ENCODE measurements at places on chromosomes 3 and 15. TPM values are rescaled to one million over a fixed set of nuclear protein-coding genes. Genes with fewer than 3 reads are reported as not detected.

The ARIH1 gene
- total RNA-seq, result 182 TPM

The CSTA gene
- 2.0 TPM for total RNA-seq

The LSMEM2 gene
- 25.7 TPM for total RNA-seq

The GHSR gene
- total RNA-seq, result not detected

The GPR15 gene
- total RNA-seq, result not detected

The XCR1 gene
- not detected for total RNA-seq

The GRIP2 gene
- 67.8 TPM for total RNA-seq

The STOML1 gene
- total RNA-seq, result 32.1 TPM

The LSAMP gene
- total RNA-seq, result 0.48 TPM

The SPTBN5 gene
- total RNA-seq, result 2.4 TPM

The CADM2 gene
- total RNA-seq, result 0.65 TPM

The CHRNA3 gene
- total RNA-seq, result 0.65 TPM

The EEF1AKMT4 gene
- total RNA-seq, result 1.5 TPM

The DUOXA1 gene
- 0.73 TPM for total RNA-seq

The DZIP1L gene
- 7.2 TPM for total RNA-seq

The ABHD17C gene
- total RNA-seq, result 8.5 TPM

The CPEB1 gene
- 3.1 TPM for total RNA-seq

The MANF gene
- total RNA-seq, result 77.6 TPM

The CCR8 gene
- total RNA-seq, result not detected

The NMNAT3 gene
- total RNA-seq, result 9.7 TPM

The HTR3E gene
- total RNA-seq, result not detected

The TEX9 gene
- total RNA-seq, result 2.0 TPM

The CHRD gene
- total RNA-seq, result 7.0 TPM

The GOLGA6A gene
- not detected for total RNA-seq

The SLC27A2 gene
- not detected for total RNA-seq

The TMCO5A gene
- not detected for total RNA-seq

The ARPIN gene
- 14.4 TPM for total RNA-seq

The MYRIP gene
- 0.70 TPM for total RNA-seq
